ENCODE measurements at places on chromosomes 3 and 15.
A peak's percentile ranks its signal among the peaks of the same experiment; 100 is the strongest.

DNA sequence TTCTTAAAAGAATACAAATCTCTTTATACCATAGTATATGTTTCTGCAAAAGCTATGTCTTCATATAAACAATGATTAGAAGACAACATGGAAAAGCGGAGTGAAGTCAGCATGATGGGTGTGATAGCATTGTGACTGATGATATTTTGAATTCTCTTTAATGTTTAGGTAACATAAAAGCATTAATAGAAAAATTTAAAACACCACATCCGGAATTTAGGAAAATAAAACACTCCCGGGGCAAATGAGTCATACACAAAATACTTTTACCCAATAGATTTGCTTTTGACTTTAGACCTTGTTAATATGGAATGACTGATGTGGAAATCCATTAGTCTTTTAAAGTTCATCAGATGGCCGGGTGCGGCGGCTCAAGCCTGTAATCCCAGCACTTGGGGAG lies 134.7 kb downstream of the P3H2 start:
- DNase-seq: no peak

GRCh38 chr15:40986820-40987219 lies 33.5 kb downstream of the CHAC1 start:
- DNase-seq: no peak

DNA sequence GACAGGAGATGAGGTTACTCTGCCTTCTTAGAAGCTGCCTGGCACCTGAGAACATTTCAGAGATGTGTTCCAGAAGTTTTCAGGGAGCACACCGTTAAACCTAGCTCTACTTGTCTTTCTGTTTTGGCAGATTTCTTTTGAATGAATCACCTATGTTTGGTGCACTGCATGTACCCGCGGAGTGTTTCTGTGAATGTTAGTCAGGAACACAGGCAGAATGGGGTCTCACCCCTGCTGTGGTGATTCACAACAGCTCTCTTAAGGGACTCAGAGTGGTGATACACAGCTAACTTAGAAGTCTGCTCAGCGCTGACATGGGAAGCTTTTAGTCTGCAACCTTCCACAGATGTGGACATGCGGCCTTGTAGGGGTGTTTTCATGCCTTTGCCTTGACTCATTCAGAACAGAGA lies 24.0 kb downstream of the TSEN2 start:
- no peak for DNase-seq

DNA sequence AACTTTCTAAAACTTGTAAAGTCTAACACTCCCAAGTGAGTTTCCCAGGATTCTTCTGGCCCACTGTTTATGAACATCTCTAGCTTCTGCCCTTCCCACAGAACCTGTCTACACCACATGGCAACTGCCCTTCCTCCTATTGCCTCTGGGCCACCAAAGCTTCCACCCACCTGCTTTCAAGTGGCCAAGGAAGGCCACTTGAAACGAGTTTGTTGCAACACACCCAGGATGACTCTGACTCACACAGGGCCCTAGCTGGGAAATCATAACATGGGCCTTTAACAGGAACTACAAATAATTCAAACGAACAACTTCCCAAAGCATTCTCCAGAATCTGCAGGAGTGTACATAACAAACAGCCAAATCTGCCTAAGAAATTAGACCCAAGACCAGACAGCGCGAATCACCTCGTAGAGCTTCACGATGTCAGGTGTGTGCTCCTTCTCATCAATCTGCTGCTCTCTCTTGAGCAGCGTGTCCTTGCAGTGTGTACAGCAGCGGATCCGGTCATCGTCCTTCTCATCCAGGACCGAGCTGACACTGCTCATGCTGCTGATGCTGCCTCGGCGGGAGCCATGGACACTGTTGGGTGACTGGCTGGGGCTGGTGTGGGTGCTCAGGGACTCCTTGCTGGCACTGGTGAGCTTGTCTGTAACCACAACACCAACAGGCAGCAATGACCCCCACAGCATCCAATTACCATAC lies 16.8 kb downstream of the RBSN start:
- no peak for DNase-seq

DNA sequence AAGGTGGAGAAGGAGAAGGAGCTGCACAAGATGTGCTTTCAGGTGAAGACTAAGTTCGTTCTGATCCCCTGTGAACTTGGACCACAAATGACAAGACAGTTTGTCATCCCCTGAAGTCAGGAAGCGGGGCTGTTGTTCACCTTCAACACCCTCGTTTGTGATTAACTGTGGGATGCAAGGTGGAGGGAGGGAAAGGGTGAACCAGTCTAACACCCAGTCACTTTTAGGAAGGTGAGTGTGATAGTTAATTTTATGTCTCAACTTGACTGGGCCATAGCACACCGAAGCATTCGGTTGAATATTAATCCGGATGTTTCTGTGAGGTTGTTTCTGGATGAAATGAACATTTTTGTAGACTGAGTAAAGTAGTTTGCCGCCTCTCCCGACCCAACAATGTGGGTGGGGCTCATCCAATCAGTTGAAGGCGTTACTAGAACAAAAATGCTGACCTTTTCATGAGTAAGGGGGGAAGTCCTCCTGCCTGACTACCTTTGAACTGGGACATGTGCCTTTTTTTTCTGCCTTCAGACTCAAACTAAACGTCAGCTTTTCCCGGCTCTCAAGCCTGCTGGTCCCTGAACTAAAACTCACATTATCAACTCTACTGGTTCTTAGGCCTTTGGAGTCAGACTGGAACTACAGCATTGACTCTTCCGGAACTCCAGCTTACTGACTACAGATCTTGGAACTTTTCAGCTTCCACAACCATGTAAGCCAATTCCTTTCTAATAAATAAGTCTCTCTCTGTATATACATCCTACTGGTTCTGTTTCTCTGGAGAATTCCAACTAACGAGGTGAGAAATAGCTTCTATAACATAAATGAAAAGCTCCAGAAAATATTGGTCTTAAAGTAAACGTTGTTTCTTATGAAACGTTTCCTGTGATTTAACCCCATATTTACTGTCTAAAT lies 264.0 kb upstream of the SLITRK3 start:
- no peak for DNase-seq

- DNase-seq: no peak
Observed at GRCh38 chr15:76935620-76936019, 4.1 kb downstream of the RCN2 start.

DNA sequence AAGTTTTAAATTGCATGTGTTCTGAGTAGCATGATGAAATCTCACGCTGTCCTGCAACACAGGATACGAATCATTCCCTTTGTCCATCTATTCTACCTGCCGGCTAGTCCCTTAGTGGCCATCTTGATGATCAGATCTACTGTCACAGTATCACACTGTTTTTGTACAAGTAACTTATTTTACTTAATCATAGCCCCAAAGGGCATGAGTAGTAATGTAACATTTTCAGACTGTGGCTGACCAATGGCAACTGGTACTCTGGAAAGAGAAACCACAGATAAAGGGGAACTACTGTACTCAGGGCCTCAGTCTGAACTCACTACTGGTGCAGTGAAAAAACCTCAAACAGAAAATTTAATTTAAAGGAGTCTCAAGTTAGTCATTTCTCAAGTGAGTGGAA lies 127.3 kb upstream of the MRPL3 start:
- DNase-seq: peak; percentile 23

GRCh38 chr3:190972840-190973270 lies 110.4 kb upstream of the GMNC start:
- no peak for DNase-seq

- DNase-seq: no peak
Observed at GRCh38 chr3:24899901-24900603, 405.4 kb upstream of the THRB start.

Data from hematopoietic multipotent progenitor cell (in vitro differentiated cells).